ENCODE measurements at places on chromosomes 5 and 9.

DNA sequence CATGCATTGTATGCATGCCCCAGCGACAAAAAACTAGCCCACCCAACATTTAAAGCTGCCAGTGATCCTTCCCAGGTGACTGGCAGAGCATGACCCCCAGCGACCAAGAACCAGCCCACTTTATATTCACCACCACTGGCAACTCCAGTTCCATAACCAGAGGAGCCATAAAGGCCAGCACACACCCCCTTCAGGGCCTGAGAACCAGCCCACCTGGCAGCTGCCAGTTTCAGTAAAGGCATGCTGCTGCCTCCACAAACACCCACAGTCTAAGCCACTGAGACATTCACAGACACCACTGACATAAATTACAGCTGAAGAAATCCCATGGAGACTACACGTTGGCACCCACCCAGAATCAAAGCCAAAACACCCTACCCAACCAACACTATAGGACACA lies 46.9 kb upstream of the RGS7BP start:
- DNase-seq: no peak

DNA sequence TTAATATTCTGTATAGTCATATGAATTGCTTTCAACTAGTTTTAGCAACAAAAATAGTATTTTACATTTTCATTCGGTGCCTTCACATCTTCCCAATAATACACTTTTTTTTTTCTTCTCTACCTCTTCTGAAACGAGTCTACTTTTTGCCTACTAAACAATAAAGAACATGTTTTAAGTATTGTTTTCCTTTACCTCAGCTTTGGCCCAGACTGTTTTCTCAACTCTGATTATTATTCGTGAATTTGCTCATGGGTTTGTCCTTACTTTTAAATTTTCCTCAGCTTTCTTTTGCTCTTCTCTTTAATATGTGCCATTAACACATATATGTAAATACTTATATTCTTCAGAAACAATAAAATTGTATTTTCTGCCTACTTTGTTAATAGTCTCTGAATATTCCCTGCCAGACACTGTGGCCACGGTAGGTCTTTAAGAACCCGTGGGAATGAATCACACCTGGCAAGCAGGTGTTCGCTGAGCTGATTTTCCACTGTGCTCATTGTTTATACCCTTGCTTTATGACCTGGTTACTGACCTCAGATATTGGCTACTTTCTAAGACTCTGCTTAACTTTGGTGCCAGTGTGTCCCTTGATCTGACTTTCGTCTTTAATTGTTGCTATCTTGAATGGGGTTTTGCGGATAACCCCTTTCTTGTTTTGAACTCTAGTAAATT lies 49.1 kb downstream of the FAM170A start:
- no peak for DNase-seq

GRCh38 chr5:55913466-55914413 lies 62.6 kb downstream of the IL31RA start:
- no peak for DNase-seq

DNA sequence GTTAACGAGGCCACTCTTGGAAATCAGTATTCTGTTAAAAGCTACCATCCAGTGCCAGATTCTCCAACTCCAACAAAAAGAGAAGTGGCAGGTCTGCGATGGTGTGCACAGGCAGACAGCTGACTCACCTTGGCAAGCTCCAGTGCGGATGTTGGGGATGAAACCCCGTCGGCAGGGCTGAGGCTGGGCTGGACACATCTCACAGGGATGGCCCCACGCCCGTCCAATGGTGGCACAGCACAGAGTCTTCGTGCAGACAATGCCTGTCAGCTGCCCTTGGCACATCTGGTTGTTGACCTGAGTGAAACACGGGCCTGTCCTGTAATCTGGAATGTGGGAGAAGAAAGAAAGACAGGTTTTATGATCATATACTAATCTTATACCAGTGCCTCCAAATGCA lies 73.4 kb downstream of the FBN2 start:
- DNase-seq: no peak

DNA sequence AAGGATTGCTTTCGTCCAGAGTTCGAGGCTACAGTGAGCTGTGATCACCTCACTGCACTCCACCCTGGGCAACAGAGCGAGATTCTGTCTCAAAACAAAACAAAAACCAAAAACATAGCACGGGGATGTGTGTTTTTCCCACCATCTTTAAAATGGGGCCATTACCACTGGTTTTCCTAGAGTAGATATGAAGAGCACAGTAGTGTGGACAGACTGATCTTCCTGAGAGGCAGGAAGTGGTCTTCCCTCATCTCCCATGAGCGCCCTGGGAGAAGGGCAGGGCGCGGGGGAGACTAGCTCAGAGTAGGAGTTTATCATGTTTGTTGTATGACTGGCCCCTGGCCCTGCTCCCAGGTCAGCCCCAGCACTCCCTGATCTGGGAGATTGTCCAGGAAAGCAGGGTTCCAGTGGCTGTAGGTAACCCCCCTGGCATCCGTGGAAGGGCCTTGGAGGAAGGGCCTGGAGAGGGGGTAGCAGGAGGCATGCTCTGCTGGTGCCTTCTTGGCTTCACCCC lies 2.3 kb downstream of the SUSD3 start:
- DNase-seq: peak; percentile 27

- no peak for DNase-seq
Measured at GRCh38 chr5:78447775-78448424, 87.5 kb downstream of the SCAMP1 start.

DNA sequence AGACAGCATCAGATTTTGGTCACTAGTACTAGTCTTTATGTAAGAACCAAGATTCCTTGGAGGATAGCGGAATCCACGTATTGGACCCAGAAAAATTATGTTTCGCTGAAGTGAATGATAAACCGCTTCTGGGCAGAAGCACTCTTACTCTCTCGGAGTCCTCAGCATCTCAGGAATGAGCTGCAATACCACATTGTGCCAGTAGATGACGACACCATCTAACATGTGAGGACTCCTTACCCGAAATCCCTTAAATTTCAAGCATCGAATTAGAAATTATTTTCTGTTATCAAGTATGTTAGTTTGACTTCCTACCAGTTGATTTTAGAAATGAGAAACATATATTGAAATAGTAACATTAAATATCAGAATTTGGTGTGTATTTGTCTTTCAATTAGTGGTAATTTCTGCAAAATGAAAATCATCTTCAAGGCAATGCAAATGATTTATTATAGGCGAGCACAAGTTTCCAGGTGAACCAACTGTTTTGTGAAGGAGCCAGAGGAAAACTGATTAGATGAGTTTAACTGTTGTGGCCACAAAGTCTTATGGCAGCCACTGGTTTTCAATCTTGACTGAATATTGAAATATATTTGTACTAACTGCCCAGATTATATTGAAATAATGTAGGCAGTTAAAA lies 66.0 kb upstream of the CAMK4 start:
- peak; percentile 79 for DNase-seq

DNA sequence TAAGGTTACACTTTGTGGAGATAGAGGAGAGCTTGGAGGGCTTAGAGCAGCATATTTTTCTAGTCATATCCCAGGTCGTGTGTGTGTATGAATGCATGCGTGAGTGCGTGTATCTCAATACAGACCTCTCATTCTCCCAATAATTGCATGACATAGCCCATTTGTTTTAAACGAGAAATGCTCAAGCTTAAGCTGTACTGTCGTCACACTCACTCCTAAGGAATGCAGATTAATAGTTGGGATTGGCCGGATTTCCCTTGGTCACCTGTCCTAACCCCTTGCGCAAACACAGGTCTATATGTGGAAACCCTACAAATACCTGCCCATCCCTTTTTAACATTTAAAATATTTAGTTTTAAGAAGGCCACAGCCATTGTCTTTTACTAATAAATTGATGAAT lies 165.8 kb downstream of the SEMA5A start:
- no peak for DNase-seq

GRCh38 chr9:99167119-99167518 lies 54.6 kb downstream of the ALG2 start:
- no peak for DNase-seq

- no peak for DNase-seq
Measured at GRCh38 chr5:36882250-36882649, 5.7 kb downstream of the NIPBL start.

GRCh38 chr5:133714161-133714915 lies 102.0 kb upstream of the FSTL4 start:
- DNase-seq: no peak

GRCh38 chr5:1536322-1536845 lies 12.6 kb upstream of the LPCAT1 start:
- DNase-seq: peak; percentile 77

DNA sequence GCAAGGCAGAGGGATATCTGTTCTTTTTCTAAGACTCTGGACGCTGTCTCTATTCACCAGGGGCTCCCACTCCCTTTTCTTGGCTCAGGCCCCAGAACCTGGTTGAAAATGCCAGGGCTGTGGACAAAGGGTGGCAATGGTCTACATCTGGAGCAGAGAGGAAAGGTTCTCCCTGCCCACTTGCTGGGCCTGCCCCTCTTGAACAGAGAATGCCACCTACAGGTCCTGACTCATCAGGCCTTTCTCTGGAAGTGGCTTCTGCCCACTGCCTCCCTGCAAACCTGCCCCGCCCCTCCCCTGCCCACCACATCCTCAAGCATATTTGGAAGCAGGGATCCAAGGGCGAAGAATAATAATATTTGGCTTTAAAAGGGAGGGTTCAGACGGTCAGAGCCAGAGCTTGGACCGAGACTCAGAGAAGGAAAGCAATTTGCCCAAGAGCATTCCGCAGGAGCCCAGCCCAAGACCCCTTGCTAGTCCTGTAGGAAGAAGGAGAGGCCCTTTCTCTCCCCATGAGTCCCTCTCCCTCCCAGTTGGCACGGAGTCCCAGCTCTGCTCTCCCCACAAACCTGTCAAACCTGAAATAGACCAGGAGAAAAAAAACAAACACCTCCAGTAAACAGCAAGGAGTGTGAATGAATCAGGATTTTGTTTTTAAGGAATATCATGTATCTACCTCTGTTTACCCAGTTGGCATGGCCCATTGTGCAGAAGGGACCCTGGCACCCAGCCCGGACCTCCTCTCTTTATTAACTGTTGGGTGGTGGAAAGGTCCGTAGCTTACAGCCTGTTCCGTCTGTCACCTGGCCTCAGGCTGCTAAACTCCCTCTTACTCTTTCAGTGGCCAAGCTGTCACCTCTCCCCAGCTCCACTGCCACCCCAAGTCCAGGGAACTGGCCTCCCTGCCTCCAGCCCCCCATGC lies 37.7 kb upstream of the STXBP1 start:
- DNase-seq: peak; percentile 57

DNA sequence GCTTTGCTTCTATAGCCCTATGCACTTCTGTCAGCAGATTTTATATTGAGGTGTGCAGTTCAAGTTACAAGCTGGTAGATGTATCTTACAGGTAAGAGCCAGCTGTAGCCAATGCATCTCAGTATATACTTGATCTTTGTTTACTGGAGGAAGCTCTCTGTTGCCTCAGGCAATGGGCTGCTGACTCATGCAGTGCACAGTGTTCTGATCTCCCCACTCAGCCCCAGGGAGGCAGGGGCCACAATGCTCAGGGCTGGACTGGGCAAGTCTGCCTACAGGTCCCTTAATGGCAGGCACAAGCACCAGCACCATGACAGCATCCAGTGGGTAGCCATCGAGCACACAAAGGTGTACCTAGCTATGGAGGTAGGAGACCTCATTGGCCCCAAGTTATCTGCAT lies 178.8 kb upstream of the CDH10 start:
- DNase-seq: no peak

DNA sequence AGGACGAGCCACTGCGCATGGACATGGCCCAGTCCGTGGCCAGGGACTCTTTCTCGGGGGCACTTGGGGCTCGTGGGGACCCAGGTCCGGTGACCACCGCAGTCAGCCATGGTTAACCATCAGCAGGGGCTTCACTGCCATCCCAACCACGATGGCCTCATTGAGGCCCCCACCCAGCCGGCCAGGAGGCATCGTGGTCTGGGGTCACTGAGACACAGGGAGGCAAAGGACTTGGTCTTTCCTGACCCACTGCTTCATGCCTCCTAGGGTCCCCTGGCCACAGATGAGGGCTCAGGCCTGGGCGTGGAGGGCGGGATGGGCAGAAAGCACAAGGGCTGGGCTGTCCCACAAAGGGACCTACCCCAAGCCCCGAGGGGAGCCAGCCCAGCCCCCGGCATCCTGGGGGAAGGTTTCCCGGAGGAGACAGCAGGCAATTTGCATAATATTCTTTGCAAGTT lies 6.6 kb downstream of the NACC2 start:
- DNase-seq: no peak

GRCh38 chr5:175321927-175322532 lies 122.0 kb downstream of the DRD1 start:
- peak; percentile 3 for DNase-seq

GRCh38 chr9:136052991-136053756 lies 41.9 kb downstream of the NACC2 start:
- DNase-seq: no peak

GRCh38 chr5:169350759-169351240 lies 49.9 kb upstream of the SLIT3 start:
- no peak for DNase-seq

DNA sequence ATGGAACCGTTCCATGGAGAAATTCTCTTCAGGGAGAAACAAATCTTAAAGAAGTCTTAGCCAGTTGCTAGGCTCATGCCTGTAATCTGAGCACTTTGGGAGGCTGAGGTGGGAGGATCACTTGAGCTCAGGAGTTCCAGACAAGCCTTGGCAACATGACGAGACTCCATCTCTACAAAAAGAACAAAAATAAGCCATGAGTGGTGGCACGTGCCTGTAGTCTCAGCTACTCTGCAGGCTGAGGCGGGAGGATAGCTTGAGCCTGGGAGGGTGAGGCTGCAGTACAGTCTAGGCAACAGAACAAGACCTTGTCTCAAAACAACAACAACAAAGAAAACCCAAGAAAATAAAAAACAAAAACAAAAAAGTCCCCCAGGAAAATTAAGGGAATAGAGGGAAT lies 8.2 kb downstream of the HSPB3 start:
- no peak for DNase-seq

- DNase-seq: no peak
Measured at GRCh38 chr9:112623198-112623597, 94.7 kb downstream of the INIP start.

DNA sequence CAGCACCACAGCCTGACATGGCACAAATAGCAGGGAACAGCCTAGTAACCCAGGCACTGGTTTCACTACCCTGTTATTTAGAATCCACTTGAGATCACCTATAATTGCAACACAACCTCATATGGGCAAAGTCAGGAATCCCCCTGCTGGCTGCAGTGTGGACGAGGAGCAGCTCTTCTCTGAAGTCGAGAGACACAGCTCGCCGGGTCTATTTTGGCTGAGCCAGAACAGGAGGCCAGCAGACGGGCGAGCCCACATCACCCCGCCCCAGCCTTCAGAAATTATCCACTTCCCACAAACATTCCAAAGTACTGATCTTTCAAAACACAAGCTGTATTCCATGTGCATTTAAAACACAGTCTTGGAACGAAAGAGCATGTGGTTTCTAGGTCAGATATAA lies 179.0 kb downstream of the ROR2 start:
- no peak for DNase-seq

DNA sequence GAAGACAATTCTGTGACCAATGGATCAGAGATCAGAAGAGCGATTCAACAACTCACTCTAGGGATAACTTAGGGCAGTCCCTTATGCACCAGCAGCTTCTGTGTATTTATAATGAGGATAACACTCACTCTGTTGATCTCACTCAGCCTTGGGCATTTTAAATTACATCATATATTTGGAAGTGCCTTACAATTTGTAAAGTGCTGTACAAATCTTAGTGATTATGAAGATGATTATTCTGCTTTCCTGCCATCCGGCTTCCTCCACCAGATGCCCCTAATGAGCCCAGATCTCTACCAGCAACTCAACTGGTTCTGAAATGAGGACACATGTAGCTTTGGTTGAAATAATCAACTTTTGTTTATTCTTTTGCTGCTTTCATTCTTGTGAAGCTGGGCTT lies 105.3 kb downstream of the PCSK1 start:
- DNase-seq: no peak

GRCh38 chr5:142056816-142057696 lies 44.2 kb upstream of the GNPDA1 start:
- DNase-seq: no peak

GRCh38 chr5:172488221-172488620 lies 33.9 kb upstream of the SH3PXD2B start:
- no peak for DNase-seq
